ENCODE measurements at places on chromosomes 16 and 17. TPM values are rescaled to one million over a fixed set of nuclear protein-coding genes. Genes with fewer than 3 reads are reported as not detected.

The GOSR1 gene
- 44.9 TPM for total RNA-seq

- no peak for DNase-seq
Measured at GRCh38 chr17:5355421-5356129, 63.9 kb downstream of the NUP88 start.

- DNase-seq: no peak
Measured at GRCh38 chr16:78278056-78278450, 178.6 kb downstream of the WWOX start.

GRCh38 chr16:9279291-9280068 is 188.0 kb downstream of the HAPSTR1 start:
- DNase-seq: no peak

GRCh38 chr16:53131050-53131362 is 76.2 kb downstream of the CHD9 start:
- DNase-seq: no peak

DNA sequence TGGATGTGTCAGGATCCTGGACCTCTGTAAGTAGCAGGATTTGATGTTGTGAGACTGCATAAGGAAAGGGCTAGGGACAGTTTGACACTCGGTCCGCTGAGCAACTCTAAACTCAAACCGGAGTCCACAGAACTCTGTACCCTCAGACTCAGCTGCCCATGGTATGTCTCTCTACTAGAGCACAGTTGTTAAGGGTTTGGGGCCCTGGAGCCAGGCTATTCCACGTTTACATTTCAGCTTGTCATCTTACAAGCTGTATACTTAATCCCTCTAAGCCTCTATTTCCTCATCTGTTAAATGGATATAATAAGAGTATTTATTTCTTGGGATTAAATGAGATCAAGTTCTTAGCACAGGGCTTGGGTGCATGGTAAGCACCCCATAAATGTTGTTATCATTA is 27.9 kb downstream of the HOXB1 start:
- DNase-seq: no peak

- DNase-seq: no peak
Measured at GRCh38 chr17:21223086-21223485, 9.1 kb upstream of the TMEM11 start.

All from activated naive CD8-positive, alpha-beta T cell treated with anti-CD3 and anti-CD28 coated beads for 36 hours (primary cell).